Activated T-cell treated with anti-CD3 and anti-CD28 coated beads for 48 hours (primary cell): ENCODE measurements at places on chromosomes 4 and X.

- DNase-seq = no peak
These were observed 29.8 kb downstream of the ACOX3 start for GRCh38 chr4:8410641-8411271.

DNA sequence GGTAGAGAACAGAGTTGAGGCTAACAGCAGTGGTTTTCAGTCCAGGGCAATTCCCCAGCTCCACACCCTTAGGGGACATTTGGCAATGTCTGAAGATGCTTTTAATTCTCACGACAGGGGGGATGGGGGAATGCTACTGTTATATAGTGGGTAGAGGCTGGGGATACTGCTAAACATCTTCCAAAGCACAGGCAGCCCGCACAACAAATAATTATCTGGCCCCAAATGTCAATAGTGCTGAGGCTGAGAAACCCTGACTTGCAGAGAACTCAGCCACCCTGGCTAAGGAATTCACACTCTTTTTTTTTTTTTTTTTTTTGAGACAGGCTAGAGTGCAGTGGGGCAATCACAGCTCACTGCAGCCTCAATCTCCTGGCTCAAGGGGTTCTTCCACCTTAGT, 60.6 kb downstream of the POLR2B start:
- no peak for DNase-seq

- no peak for DNase-seq
These were observed 49.0 kb downstream of the SH2D1A start for GRCh38 chrX:124395145-124395880.

GRCh38 chr4:11623726-11624037, 195.0 kb upstream of the HS3ST1 start:
- no peak for DNase-seq

DNA sequence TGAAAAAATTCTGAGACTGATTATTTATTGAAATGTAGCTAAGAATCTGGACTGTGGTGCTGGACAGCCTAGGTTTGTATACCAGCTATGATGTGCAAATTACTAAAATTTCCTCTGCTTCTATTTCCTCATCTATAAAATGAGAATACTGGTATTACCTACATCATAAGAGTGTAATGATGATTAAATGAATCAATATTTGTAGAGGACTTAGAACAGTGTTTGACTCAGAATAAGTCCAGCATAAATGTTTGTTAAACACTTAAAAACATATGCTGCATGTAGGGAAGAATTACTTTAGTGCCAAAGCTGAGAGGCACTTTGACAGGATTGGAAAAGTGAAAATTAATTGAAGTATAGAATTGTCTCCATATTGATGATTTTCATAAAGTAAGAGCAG, 55.3 kb upstream of the TMPRSS11F start:
- no peak for DNase-seq

DNA sequence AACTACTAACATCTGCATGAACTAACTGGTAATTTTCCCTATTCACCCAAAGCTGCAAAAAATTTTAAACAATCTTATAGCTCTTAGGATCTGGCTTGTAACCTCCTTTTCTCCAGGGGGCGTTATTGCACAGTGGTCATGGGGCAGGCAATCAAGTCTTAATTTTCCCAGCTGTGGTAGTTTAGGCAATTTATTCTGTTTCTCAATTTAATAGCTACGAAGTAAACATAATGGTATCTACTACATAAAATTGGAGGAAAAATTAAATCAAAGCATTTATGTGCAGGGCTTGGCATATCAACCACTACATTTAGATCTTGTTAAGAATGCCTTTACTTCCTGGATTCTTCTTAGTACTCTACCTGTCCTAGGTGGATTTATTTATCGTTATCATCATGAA, 137.4 kb upstream of the GUCY1A1 start:
- DNase-seq = no peak

DNA sequence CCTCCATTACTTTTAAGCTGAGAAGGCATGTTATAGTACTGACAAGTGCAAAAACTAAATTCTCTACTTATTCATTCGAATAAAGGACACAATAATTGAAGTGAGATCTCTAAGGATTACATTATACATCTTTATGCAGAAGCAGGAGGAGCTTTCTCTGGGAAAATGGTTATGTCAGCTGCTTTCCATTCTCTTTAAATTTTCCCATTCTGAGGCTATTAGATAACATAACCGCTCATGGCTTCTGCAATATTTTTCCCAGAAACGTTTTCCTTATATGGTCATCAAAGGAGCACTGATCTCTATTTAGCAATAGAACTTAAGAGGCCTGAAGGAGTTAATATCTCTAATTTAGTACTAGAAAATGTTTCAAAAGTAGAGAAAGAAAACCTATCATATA, 221.6 kb downstream of the NSUN7 start:
- no peak for DNase-seq

DNA sequence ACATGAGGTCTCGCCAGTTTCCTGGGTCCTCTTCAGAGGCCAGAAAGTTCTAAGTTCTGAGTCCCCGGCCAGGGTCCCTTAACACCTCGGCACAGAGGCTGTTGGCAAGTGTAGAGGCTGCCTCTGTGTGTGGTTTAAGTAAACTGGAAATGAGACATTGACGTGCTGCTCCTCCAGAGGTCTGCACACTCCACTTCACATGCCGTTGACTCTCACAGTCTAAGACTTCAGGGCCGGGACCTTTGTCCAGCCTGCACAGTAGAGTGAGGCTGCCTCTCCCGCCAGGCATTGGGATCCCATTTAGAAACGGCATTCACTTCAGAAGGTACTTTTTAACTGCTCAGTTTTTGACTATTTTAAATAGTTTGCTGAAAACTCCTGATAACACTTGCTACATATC, 10.6 kb upstream of the TADA2B start:
- no peak for DNase-seq
